ENCODE measurements at places on chromosomes 13 and 19. TPM values are rescaled to one million over a fixed set of nuclear protein-coding genes. Genes with fewer than 3 reads are reported as not detected.

Gene ZNF274
- total RNA-seq = 19.7 TPM

Gene ZNF578
- total RNA-seq = not detected

Gene LGALS7B
- total RNA-seq = not detected

Gene CGB8
- not detected for total RNA-seq

- DNase-seq = no peak
Observed at GRCh38 chr13:98328511-98328910, 151.4 kb upstream of the RNF113B start.

DNA sequence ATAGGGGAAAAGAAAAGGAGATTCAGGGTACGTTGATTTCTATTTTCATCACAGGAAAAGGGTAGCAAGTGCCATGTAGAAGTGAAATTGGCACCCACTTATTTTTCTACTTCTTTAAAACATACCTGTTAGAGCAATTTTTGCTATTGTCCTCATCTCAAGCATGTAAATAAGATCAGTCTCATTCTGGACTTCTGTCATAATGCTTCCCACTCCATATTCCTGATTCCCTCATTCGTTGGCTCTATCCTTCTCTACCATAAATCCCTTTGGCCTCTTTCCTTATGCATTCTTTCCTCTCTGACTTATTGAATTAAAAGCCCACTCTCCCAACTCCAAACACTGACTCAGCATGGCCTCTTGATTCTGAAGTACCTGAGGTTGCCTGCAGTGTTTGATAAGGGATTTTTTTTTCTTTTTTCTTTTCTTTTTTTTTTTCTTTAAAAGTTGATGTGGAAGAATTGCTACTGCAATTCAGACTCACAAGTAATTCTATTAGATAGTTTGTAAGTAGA is 465.7 kb downstream of the SLITRK6 start:
- no peak for DNase-seq

Gene ZGLP1
- total RNA-seq = 0.16 TPM

Gene ZNF383
- total RNA-seq = 2.3 TPM

Gene ZNF234
- total RNA-seq = 2.0 TPM

GRCh38 chr19:6150289-6150688 is 14.8 kb downstream of the ACSBG2 start:
- DNase-seq = no peak

Gene ZNF285
- total RNA-seq = not detected

DNA sequence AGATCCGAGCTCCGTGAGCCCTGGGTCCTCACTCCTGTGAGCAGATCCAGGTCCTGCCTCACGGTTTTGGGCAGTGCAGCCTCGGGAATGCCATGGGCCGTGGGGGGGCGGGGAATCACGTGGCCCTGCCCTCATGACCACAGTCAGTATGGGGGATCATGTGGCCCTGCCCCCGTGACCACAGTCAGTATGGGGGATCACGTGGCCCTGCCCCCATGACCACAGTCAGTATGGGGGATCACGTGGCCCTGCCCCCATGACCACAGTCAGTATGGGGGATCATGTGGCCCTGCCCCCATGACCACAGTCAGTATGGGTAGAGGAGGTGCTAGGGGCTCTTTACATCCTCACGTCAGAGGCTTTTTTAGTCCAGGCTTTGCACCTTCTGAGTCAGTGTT is 64.3 kb upstream of the F7 start:
- DNase-seq = no peak

GRCh38 chr19:51027126-51027806 is 850 bp upstream of the KLK11 start:
- peak; percentile 75 for DNase-seq

DNA sequence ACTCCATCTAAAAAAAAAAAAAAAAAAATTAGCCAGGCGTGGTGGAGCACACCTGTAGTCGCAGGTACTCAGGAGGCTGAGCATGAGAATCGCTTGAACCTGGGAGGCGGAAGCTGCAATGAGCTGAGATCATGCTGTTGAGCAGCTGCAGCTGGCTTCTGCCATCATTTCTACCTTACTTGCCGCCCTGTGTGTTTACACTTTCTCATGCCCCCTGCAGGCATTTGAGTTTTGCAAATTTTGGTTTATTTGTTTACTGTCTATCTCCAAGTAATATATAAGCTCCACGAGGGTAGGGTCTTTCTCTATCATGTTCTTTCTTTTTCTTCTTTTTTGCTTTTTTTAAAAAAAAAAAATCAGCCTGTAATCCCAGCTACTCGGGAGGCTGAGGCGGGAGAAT is 18.0 kb downstream of the CACNG6 start:
- no peak for DNase-seq

GRCh38 chr13:56317841-56318240 is 822.9 kb upstream of the PRR20A start:
- no peak for DNase-seq

GRCh38 chr13:26882731-26883130 is 122.1 kb upstream of the GPR12 start:
- no peak for DNase-seq

Gene ZNF729
- not detected for total RNA-seq

DNA sequence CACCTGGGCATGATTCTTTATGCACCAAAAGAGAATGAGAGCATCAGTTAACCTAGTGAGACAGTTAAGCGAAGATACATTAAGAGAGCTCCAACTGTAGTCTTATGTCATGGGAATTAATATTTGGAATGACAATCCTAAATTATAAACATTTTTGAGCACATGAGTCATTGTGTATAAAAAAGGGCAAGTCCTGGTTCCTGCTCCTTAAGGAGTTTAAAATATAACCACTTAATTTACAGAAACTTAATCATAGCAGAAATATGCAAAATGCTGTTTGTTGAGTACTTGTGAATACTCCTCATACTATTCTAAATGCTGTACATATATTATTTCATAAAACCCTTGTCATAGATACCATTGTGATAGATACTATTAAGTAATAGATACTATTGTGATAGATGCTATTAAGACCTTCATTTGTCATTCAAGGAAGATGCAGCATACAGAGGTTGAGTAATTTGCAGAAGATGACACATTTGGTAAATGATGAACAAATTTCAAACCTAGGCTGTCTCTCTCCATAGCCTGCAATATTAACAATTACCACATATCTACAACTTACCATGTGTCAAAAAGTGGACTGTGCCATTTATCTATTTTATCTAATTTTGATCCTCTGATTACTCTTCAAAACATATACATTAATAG is 301.0 kb downstream of the TBC1D4 start:
- no peak for DNase-seq

Gene EPSTI1
- 3.5 TPM for total RNA-seq

GRCh38 chr13:83731113-83731512 is 151.2 kb downstream of the SLITRK1 start:
- no peak for DNase-seq

GRCh38 chr13:45231722-45232121 is 30.9 kb upstream of the KCTD4 start:
- DNase-seq = peak; percentile 51

- DNase-seq = peak; percentile 39
Observed at GRCh38 chr13:60755380-60756163, 358.6 kb downstream of the TDRD3 start.

DNA sequence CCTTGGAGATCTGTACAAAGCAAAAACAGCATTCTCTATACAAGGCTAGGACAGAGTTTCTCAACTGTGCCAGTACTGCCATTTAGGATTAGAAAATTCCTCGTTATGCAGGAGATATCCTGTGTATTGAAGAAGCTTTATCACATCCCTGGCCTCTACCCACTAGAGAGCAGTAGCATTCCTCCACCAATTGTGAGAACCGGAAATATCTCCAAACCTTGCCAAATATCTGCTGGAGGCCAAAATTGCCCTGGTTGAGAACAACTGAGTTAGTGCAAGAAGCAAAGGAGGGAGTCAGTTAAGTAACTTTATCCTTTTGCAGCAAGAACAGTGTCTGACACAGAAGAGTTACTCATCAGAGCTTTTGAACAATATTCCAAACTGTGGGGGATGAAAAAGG is 16.2 kb upstream of the FREM2 start:
- DNase-seq = no peak

DNA sequence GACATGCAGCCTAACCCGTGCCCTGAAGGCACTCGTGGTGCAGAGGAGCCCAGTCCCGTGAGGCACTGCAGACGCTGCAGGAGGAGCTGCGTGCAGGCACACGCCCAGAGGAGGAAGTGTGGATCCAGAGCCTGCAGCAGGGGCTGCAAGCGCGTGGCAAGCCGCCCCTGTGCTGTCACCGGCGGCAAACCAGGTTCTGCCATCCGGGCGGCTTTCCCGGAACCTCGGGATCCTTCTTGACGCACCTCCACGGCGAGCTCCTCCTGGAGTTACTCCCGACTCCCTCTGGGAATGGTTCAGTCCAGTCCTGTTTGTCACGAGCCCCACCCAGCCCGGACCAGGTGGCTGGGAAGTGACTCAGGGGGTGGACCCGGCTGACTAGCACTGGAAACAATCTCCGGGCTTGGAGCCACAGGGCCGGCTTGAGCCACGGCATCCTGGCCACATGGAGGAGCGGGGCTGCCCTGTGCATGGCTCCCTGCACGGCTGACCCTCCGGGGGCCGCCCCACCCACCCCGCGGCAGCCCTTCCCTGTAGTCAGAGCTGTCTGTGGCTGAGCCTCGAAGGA is 10.2 kb downstream of the DPP9 start:
- DNase-seq = peak; percentile 89

GRCh38 chr13:39531646-39532045 is 71.3 kb downstream of the LHFPL6 start:
- no peak for DNase-seq

Gene FUT1
- 6.3 TPM for total RNA-seq

DNA sequence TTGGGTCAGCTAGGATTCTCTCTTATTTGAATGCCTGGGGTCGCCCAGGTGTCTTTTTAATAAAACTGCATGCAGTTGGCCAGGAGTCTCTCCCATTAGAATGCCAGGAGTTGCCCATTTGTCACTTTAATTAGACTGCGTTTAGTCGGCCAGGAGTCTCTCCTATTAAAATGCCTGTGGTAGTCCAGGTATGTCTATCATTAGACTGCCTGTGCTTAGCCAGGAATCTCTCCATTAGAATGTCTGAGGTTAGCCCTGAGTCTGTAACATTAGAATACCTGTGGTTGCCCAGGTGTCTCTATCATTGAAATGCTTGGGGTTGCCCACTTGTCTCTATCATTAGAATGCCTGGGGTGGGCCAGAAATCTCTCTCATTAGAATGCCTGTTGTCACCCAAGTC is 1470.9 kb downstream of the UQCRFS1 start:
- DNase-seq = no peak

DNA sequence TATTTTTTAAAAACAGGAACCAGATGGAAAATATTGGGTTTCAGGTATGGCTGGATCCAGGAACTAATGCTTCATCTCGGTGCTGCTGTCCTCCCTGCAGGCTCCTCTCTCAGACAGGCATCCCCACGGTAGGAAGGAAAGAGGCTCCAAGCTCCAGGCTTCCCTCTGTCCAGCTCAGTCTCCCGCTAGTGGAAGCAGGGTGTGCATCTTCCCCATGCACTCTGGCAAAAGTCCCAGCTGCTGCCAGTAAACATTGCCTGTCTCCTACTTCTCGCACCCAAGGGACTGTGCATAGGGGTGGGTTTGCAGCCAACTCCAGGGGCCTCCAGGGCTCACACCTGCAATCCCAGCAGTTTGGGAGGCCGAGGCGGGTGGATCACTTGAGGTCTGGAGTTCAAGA is 29.2 kb downstream of the IL12RB1 start:
- no peak for DNase-seq

Gene CALR3
- total RNA-seq = 0.20 TPM

Gene LHB
- total RNA-seq = not detected

- DNase-seq = no peak
Observed at GRCh38 chr19:19782783-19783182, 38.8 kb downstream of the ZNF506 start.

Gene CRX
- total RNA-seq = not detected

GRCh38 chr13:77774181-77774580 is 76.7 kb downstream of the SLAIN1 start:
- DNase-seq = no peak

Gene SPRED3
- 0.13 TPM for total RNA-seq

GRCh38 chr13:30864433-30865122 is 41.5 kb upstream of the MEDAG start:
- no peak for DNase-seq

DNA sequence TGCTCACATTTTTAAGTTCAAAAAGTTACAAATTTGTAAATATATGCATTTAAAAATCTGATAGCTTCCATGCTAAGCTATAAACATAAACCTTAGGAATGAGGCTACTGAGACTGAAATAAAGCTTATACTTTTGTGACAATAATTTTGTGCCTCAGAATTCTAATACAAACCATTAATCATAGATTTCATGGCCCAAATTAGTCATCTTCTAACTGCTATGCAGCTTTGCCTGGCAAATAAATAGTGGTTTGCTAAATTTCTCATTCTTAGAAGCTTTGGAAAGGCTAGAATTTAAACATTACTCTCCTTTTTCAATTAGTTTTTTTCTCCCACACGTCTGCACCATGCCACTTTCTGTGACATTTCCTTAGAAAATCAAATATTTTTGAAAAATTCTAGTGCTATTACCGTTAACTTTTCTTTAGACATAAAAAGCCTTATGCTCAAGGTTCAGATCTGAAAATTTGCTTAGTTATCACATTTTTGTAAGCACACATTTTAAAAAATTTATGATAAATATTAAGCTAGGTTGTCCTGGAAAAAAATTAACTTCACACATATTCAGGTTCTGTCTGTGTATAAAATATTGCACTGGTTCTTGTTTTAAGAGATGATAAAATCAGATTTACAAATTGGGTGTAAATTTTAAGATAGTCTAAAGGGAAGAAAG is 46.9 kb downstream of the FNDC3A start:
- DNase-seq = no peak

- no peak for DNase-seq
Observed at GRCh38 chr13:72151241-72151640, 284.2 kb upstream of the DACH1 start.

Gene ZSCAN4
- total RNA-seq = not detected

DNA sequence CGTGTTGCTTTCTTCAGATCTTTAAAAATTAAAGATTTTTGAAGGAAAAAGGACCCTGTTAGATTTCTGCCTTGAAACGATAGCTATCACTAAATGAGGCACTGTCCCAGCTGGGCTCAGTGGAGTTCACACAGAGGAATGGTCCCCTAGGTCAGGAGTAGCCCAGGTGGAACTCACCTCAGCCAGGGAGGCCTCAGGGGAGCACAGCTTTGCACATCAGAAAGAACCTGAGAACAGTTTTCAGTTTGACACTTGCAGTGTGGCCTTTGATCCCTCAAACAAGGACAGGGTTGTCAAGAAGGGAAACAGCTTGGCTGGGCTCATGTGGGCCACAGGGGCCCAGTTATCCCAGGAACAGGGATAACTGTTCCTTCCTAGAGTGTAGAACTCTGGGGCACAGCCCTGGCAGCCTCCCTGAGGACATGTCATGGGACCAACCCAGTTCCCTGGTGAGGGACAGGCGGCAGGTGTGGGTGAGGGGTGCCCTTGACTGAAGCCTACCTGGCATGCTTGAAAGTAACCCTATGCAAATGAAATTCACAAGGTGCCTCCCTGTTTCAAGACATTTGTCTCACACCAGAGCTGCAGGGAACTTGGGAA is 59.4 kb downstream of the CHST8 start:
- DNase-seq = no peak

- DNase-seq = no peak
Observed at GRCh38 chr13:62292714-62293480, 877.2 kb upstream of the PCDH20 start.

Gene PGLYRP2
- not detected for total RNA-seq
